Ovary (tissue), 10 donors: ENCODE measurements at places on chromosomes 1 and 21. TPM values are rescaled to one million over a fixed set of nuclear protein-coding genes. Genes with fewer than 3 reads are reported as not detected.

Gene TTC22
- 1.1 TPM for total RNA-seq

- no peaks in the 10 kb centered on the region for H3K36me3 ChIP-seq
- DNase-seq: no peak
- H3K4me1 ChIP-seq: peaks cover 8% of the 10 kb centered on the region
Observed at GRCh38 chr1:201122321-201122957, 4.5 kb downstream of the ASCL5 start.

Gene HAO2
- not detected for total RNA-seq

Gene NDUFV3
- 37.1 TPM for total RNA-seq

DNA sequence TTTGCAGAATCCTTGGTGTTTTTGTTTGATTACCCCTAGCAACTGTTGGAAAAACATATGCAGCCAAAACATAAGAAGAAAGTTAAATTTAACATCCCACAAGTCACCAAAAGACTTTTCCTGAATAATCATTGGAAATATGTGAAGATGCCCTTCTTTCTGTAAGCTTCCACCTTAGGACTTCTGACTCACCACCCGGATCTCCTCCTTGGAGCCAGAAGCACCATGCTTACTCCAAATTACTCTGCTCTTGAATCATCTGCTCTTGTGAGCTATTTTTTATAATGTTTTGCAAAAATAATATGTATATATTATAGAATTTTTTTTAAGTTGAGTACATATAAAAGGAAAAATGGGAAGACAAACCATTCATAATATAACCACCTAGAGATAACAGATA lies 391.7 kb downstream of the KCTD3 start:
- no peaks in the 10 kb centered on the region for H3K36me3 ChIP-seq
- H3K4me3 ChIP-seq: no peak overlapping the region
- H3K27me3 ChIP-seq: no peaks in the 10 kb centered on the region
- DNase-seq: no peak
- H3K27ac ChIP-seq: no peak overlapping the region

- no peaks in the 10 kb centered on the region for H3K27me3 ChIP-seq
- no peaks in the 10 kb centered on the region for H3K36me3 ChIP-seq
- no peaks in the 10 kb centered on the region for H3K4me1 ChIP-seq
Observed at GRCh38 chr1:156696755-156697154, 8.6 kb downstream of the CRABP2 start.

Gene SLC66A1
- total RNA-seq: 15.2 TPM

DNA sequence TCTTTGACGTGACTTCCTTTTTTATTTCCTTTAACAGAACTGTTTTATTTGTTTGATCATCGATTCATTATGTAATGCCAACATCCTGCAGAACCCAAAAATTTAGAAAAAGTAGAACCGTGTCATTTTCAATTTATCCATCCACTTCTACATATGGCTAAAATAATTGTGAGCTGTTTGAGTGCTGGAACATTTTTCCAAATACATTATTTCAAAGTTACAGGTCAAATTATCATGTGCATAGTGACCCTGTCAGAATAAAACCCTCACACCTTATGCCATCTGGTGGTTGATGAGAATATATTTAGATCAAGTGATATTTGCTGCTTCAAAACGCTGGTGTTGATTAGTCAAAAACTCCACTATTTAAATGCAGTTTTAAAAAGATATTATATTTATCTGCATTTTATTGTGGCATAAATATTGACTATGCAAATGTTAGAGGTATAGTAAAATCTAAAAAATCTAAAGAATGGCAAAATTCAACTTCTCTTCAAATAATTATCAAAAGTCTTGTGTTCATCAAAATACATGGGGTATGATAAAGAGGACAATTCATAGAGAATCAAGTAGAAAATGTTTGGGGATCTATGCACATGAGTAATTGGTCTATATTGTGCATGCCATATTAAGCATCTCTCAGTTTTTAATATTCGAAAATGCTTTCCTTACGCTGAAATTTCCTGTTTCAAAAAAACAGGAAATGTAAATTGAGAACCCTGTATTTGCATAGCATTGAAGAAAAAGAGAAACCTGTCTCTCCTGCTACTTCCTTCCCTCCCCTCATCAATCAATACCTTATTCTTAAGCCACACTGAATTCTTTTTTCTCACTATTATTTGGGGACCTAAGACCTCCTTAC lies 39.7 kb downstream of the UBE2U start:
- H3K4me3 ChIP-seq: no peak overlapping the region
- no peaks in the 10 kb centered on the region for H3K4me1 ChIP-seq
- no peak overlapping the region for H3K27ac ChIP-seq
- no peaks in the 10 kb centered on the region for H3K36me3 ChIP-seq
- H3K27me3 ChIP-seq: no peaks in the 10 kb centered on the region

- no peak overlapping the region for H3K4me3 ChIP-seq
- peaks cover 17% of the 10 kb centered on the region for H3K4me1 ChIP-seq
- no peak for DNase-seq
- no peak overlapping the region for H3K27ac ChIP-seq
- no peaks in the 10 kb centered on the region for H3K27me3 ChIP-seq
- no peaks in the 10 kb centered on the region for H3K36me3 ChIP-seq
Observed at GRCh38 chr1:208174731-208175507, 69.3 kb downstream of the PLXNA2 start.

- DNase-seq: no peak
- no peaks in the 10 kb centered on the region for H3K36me3 ChIP-seq
- no peak overlapping the region for H3K4me3 ChIP-seq
- H3K27me3 ChIP-seq: no peaks in the 10 kb centered on the region
- H3K4me1 ChIP-seq: no peaks in the 10 kb centered on the region
Observed at GRCh38 chr1:90605070-90605469, 112.0 kb downstream of the BARHL2 start.

Gene CATSPERE
- 3.2 TPM for total RNA-seq

- no peak for DNase-seq
- no peaks in the 10 kb centered on the region for H3K4me1 ChIP-seq
- no peak overlapping the region for H3K27ac ChIP-seq
- no peaks in the 10 kb centered on the region for H3K27me3 ChIP-seq
- H3K4me3 ChIP-seq: no peak overlapping the region
Observed at GRCh38 chr1:178399177-178399728, 97.5 kb downstream of the CLEC20A start.

DNA sequence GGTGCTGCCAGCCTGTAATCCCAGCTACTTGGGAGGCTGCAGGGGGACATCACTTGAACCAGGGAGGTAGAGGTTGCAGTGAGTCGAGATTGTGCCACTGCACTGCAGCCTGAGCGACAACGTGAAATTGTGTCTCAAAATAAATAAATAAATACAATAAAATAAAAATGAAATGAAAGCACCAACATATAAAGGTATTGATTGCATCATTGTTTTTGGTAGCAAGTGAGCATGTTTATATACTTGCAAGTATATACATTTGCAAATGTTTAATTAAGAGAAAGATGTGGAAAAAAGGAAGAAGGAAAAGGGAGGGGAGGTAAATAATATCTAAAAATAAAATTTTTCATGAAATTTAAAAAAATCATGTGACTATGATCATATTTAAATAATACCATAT lies 32.8 kb upstream of the NRIP1 start:
- H3K4me3 ChIP-seq: no peak overlapping the region
- H3K36me3 ChIP-seq: no peaks in the 10 kb centered on the region
- no peaks in the 10 kb centered on the region for H3K4me1 ChIP-seq

DNA sequence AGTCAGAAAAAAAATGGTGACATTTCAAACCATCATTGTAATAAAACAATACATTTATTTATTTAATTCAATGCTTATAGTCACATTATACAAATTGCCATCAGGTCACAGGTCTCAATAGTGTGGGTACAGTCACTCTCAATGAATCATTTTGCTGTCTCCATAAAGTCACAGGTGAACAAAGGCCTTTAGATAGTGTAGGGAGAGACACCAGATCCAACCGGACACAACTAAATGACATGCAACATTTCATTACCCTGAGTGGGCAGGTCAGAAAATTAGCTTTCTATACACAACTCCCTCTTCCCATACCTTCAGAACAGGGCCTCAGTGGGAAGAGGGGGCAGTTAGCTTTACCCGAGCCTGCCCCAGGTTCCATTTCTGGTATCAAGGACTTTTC lies 63.2 kb downstream of the STYXL2 start:
- H3K4me1 ChIP-seq: no peaks in the 10 kb centered on the region
- no peak overlapping the region for H3K27ac ChIP-seq
- no peaks in the 10 kb centered on the region for H3K36me3 ChIP-seq
- H3K4me3 ChIP-seq: no peak overlapping the region
- no peak for DNase-seq

- no peaks in the 10 kb centered on the region for H3K27me3 ChIP-seq
- H3K36me3 ChIP-seq: no peaks in the 10 kb centered on the region
- no peaks in the 10 kb centered on the region for H3K4me1 ChIP-seq
Observed at GRCh38 chr1:178086766-178087165, 7.1 kb upstream of the RASAL2 start.

Gene DENND2D
- total RNA-seq: 16.2 TPM

DNA sequence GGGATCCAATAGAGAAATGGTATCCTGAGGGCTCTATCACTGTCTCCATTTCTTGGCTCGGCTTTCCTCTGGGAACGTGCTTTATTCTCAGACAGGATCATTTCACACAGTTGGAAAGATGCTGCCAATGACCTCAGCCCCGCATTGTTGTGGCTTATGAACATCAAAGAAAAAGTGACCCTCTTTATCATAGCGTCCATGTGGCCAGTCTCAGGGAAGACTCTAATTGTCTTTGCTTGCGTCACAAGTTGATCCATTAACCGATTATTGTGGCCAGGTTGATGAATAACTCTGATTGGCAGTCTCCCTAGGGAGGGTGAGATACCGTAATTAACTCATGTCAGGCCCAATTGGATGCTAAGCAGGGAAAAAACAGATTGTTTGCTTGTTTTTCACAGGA lies 10.4 kb upstream of the TMEM9 start:
- DNase-seq: no peak
- no peak overlapping the region for H3K4me3 ChIP-seq
- H3K4me1 ChIP-seq: no peaks in the 10 kb centered on the region
- H3K36me3 ChIP-seq: no peaks in the 10 kb centered on the region

Gene HUNK
- 1.00 TPM for total RNA-seq

DNA sequence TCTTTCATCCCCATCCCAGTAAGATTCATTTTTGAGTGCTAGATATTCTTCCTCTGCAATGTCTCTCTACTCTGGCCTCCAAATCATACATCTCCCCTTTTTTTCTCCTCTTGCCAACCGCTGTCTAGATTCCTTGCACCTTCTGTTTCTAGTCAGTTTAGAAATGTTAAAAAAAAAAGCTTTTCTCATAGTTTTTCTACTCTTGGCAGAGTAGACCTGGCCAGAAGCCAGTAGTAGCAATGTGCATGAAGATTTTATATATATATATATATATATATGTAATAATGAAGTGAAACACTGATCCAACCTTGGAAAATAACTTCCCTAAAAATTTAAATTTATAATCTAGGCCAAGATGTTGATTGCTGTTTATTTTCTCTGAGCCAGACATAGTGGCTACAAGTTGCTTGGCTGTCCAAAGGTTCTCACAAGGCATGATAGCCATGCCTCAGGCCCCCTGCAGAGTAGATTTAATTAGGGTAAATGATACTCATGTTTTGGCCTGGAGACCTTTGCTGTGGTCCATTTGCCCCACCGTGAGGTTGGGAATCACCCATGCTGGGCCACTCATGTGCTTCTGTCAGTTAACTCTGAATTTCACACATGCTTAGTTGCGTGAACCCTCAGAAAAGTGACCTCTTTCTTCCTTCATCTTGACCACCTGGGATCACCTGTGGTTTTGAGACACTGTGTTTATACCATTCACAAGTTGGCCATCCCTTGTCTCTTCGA lies 103.4 kb upstream of the KCNE2 start:
- H3K36me3 ChIP-seq: no peaks in the 10 kb centered on the region
- H3K27ac ChIP-seq: no peak overlapping the region
- no peaks in the 10 kb centered on the region for H3K27me3 ChIP-seq
- no peaks in the 10 kb centered on the region for H3K4me1 ChIP-seq

DNA sequence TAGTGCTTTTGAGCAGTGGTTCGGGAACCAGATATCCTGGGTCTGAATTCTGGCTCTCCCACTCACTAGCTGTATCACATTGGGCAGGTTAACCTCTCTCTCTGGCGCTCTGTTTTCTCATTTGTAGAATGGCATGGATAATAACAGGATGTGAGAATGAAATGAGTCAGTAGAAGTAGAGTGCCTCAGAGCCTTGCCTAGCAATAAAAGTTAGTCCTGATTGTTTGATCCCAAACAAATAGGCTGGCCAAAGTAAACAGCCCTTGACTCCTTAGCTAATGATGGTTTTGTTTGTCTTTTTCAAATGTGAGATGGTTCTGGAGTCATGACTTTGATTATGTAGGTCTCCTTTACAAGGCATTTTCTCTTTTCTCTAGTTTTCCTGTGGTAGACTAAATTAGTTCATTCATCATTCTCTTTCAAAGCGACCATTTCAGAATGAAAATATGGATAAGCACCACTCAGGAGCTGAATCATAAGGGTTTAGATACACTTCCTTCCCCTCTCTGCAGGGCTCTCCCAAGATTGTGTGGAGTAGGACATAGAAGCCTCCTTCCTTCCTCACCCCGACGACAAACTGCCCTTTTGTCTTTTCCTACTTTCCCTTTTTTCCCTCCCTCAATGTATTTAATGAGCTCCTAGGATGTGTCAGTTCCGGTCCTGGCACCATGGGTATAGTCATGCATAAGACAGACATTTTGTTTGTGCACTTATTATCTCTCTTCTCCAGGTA lies 23.1 kb downstream of the KIAA0040 start:
- no peaks in the 10 kb centered on the region for H3K36me3 ChIP-seq
- H3K27ac ChIP-seq: no peak overlapping the region
- DNase-seq: no peak
- no peaks in the 10 kb centered on the region for H3K4me1 ChIP-seq

DNA sequence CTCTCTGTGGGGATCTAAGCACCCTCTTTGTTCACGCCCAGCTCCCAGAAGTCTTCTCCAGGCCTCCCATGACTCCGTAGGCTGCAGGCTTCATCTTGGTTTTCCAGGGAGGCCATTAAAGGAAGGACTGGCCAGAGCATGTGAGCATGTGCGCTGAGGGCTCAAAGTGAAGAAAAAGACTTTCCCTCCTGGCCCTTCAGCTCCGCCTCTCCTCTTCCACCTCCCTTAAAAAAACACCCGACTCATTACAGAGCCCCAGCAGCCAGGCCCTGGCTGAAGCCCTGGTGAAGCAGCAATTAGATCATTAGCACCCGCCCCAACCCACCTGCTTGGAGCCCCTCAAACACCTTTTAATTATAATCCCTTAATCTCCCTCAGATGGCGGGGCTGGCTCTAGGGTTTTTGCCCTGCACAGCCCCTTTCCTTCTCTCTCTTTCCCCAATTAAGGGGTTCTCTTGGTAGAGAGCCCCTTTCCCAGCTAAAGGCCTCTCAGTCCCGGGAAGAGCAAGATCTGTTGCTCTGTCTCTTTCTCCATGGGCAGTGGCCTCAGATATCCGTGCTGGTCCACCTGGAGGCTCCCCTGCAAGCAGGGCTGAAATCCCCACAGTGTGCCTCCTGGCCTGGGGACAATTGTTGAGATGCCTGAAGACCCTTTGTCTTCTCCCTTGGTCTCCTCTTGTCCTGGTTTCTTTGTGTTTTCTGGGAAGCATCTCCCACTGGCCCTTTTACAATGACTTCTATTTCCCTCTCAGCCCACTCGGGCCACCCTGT lies 30.5 kb downstream of the RHBG start:
- H3K36me3 ChIP-seq: no peaks in the 10 kb centered on the region
- no peak overlapping the region for H3K4me3 ChIP-seq
- no peaks in the 10 kb centered on the region for H3K4me1 ChIP-seq
- no peak overlapping the region for H3K27ac ChIP-seq

Gene SMPDL3B
- total RNA-seq: 1.2 TPM
